ENCODE measurements at places on chromosomes 5 and 9. TPM values are rescaled to one million over a fixed set of nuclear protein-coding genes. Genes with fewer than 3 reads are reported as not detected.

MPDZ gene
- 10.8 TPM for total RNA-seq

IFNA21 gene
- total RNA-seq: not detected

GRCh38 chr5:71872311-71872864, 153.3 kb downstream of the CARTPT start:
- DNase-seq: no peak

GRCh38 chr5:82405618-82406204, 127.6 kb upstream of the RPS23 start:
- peak; percentile 39 for DNase-seq

DNA sequence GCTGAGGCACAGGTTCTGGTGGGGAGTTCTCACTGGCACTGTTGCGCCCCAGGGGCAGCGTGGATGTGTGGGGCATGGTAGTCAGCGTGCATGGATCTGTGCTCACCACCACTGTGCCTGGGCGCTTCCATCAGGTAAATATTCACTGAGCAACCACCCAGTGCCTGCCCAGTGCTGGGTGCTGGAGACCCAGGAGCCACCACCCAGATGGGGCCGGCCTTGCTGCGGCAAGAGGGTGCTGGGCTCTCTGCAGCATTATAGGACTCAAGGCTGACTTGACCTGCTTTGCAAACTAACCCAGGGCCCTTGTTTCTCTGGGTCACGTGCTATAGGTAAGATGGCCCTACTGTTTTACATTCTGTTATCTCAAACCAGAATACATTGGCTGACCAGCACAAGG, 60.5 kb downstream of the DAP start:
- no peak for DNase-seq

DNA sequence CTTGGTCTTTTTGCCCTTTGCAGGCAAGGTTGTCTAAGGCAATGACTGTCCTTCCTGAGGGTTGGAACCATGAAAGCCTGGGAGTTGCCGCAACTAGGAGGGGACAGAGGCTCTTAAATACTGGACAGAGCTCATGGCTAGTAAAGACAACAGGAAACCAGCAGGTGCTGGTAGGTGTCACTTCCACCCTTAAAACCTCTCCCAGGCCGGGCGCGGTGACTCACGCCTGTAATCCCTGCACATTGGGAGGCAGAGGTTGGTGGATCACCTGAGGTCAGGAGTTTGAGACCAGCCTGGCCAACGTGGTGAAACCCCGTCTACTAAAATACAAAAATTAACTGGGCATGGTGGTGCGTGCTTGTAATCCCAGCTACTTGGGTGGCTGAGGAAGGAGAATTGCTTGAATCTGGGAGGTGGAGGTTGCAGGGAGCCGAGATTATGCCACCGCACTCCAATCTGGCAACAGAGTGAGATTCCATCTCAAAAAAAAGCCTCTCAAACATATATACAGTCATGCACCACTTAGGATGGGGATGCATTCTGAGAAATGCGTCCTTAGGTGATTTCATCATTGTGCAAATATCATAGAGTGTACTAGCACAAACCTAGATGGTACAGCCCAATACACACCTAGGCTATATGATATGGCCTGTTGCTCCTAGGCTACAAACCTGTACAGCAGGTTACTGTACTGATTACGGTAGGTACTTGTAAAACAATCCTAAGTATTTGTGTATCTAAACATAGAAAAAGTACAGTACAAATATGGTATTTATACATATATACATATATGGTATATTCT, 102.7 kb downstream of the HSPA4 start:
- DNase-seq: no peak

FYB1 gene
- total RNA-seq: 10.5 TPM
